ENCODE measurements at places on chromosomes 16 and 17.

- no peak for DNase-seq
Observed at GRCh38 chr17:73802314-73802713, 158.1 kb upstream of the SDK2 start.

- no peak for DNase-seq
Observed at GRCh38 chr16:86335266-86336172, 174.8 kb upstream of the FOXF1 start.

- DNase-seq: peak; percentile 88
Observed at GRCh38 chr17:29617125-29617480, 5.6 kb downstream of the CORO6 start.

- DNase-seq: no peak
Observed at GRCh38 chr17:56173026-56173425, 19.8 kb downstream of the ANKFN1 start.

- no peak for DNase-seq
Observed at GRCh38 chr17:4584917-4585637, 748 bp downstream of the SMTNL2 start.

DNA sequence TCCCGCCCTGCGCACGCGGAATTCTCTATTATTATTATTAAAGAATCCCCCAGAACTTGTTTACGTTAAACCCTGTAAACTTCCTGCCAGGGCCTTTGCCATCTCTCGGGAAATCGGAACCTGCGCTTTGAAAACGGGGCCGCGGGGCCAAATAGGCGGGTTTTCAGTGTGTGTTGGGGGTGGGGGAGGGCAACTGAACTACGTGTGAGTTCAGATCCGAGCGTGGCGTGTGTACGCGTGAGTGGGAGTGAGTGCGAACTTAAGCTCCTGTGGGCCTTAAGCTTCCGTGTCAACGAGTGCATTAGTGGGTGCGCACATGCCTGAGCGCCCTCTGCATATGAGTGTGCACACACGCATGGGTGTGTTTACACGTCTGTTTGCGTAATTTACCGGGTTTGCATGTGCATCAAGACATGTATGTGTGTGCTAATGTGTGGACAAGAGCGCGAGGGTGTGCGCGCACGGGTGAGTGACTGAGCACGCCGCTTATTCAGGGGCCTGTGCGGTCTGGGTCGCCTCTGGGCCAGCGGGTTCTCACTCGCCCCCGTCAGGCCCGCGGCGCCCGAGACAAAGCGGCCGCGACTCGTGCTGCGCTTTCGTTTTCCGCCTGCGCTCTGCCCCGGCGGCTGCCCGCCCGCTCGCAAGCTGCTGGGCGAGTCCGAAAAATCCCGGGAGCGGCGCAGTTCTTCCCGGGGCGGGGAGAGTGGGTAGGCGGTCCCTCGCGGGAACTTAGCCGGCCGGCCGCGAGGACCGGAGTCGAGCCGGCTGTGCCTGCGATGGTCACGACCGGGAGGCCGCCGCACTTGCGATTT, 1.2 kb upstream of the FOXF1 start:
- DNase-seq: no peak

GRCh38 chr17:42453439-42453838, 5.2 kb upstream of the ATP6V0A1 start:
- DNase-seq: no peak

DNA sequence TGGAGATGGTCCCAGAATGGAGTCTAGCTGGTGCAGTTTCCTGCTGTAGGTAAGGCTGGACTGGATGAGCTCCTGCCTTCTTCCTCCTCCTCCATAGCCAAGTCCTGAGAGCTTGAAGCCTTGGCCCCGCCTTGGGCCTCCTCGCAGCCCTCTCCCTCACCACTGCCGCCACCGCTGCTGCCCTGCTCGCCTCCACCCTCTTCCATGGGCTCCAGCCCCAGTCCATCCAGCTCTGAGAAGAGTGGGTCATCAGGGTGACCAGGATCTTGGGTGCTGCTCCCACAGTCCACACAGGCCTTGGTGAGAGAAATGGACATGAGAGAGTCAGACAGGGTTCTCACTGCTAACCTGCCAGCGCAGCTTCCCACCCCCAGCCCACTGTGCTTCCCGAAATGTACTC, 11.2 kb downstream of the PER1 start:
- no peak for DNase-seq

GRCh38 chr16:80751167-80751566, 53.2 kb downstream of the CDYL2 start:
- no peak for DNase-seq

DNA sequence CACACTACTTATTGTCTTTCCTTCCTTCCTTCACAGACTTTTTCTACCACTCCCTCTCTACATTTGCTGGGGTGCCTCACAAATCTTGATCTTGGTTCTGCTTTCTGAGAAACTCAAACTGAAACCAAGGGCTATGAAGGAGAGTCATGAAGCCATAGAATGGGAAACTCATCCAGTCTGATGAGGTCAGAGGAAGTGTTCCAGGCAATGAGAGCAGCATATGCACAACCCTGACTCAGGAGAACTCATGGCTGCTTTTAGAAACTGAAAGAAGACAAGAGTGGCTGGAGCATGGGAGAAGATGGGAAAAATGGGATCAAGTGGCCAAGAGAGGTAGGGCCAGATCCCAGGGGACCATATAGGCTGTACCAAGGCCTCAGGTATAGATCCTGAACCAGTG, 130.0 kb upstream of the TOX3 start:
- DNase-seq: no peak

GRCh38 chr17:58516644-58517377, 2.4 kb upstream of the MTMR4 start:
- DNase-seq: no peak

- DNase-seq: no peak
Observed at GRCh38 chr17:44004761-44005526, 522 bp downstream of the NAGS start.

DNA sequence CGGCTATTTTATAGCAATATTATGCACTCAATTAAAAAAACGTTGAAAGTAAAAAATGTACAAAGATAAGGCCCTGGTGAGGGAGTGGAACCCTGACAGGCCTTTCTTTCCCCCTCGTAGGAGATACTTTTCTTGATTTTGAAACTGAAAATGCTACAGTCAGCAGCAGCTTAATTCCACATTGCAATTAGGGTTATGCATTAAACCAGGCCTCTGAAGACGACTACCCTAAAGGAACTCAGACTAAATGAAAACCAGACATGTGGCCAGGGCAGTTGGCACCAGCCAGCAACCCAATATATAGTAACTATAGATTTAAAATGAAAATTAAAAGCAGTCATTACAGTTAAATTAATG, 463.2 kb upstream of the MAF start:
- no peak for DNase-seq

DNA sequence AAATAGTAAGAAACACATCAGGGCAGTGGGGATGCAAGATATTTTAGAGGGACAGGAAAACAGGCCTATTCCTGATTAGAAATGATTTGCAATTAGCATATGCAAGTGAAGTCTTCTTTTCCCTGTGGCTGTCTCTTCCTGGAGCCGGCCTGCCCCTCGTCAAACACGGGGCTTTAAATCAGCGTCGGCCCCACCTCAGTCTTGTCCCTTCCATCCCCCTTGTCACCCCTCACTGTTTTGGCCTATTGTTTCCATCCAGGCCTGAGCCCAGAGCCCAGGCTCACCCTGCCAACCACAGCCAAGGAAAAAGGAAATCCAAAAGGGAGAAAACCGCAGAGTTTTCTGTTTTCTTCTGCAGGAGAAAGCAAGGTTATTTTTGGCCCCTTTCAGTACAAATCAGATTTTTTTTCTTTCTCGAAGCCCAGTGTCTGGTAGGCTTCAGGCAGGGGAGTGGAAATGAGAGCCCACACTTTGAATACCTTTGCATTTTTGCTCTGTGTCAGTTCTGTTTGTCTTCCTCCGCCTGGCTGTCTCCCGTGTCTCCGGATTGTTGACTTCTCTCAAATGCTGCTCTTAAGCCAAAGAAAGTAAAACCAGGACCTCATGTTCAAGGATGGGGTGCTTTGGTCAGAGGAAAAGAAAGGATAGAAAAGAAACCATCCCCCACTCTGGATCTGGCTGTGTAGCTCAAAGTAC, 399.9 kb upstream of the CDH11 start:
- DNase-seq: no peak

DNA sequence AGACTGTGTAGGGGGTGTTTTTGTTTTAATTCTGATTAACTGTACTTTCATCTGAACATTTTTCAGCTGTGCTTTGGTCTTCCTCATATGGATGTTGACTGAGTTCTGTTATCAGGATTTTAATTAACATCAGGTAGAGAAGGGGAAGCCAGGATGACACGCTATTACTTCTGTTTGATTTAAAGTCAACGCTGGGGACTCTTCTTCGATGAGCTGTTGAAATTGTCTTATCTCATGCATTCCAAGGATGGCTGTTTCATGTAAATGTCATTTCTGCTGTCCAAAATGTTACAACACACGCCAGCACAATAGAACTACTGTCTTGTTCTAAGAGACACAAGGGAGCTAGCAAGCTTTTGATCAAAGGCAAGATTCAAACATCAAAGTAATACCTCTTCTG, 263.3 kb upstream of the CDH5 start:
- DNase-seq: no peak

DNA sequence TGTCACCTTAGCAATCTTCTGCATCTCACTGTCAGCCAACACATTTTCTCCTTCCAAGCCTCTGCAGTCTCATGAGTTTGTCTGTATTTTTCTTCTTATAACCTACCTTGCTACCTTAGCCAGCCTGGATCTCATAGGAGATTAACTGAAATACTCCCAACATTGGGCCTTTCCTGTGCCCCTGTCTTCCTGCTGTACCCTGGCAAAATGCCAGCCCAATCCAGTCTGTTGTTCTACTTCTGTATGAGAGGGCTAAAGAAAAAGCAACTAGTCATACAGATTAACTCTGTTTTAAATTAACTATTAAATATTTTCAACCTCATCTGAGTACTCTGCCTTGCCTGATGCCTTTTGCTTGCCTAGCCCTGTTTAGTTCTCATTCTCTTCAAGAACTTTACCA, 18.4 kb downstream of the GOSR1 start:
- no peak for DNase-seq

Measured in activated CD8-positive, alpha-beta memory T cell treated with anti-CD3 and anti-CD28 coated beads, Interleukin-2, amount 50 U/mL, for 4 hours (primary cell).